ENCODE measurements at places on chromosomes 7 and 10. TPM values are rescaled to one million over a fixed set of nuclear protein-coding genes. Genes with fewer than 3 reads are reported as not detected.

DNA sequence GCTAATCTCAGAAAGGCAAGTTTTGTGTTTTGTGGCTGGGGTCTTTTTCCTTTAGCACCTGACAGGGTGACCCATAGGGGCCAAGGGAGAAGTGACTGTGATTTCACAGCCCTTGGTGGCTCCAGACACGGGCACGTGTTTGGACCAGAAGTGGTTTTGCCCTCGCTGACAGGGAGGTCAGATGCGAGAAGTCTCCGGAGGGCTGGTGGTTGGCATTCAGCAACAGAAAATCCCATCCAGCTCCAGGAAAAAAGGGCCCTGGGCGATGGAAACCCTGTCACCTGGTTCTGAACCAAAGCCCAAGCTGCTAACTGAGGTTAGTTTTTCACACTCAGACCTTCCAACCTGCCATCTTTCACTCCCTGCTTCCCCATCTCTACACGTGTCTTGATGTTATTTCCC, 272.9 kb downstream of the TRIL start:
- DNase-seq, result no peak

DNA sequence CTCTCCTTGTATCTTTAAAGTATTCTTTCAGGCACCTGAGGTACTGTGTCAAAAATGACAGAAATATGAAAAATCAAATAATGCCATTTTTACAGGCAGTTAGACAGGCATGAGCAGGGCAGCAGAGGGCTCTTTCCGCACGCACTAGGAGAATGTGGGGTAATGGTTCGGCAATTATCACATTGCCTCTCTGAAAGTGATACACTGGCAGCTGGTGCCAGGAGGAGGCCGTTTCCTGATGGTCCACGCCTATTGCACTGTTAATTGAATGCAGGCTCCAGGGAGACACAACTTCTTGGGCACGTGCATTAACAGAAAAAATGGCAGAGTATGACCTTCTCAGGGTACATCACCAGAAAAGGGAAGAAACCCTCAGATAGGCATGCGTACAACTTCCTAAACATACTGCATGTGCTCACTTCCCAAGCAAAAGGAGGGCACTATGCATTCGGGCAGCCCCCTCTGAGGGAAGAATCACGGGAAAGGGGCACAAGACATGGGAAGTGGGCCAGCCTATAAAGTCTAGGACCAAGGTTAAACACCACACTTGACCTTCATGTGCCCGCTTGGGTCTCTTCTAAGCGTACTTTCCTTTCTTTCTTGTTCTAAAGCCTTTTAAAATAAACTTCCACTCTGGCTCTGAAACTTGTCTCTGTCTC, 161.7 kb downstream of the TNS3 start:
- DNase-seq, result no peak

GRCh38 chr10:50416181-50416824, 165.0 kb upstream of the ASAH2 start:
- DNase-seq, result no peak

GRCh38 chr7:25752967-25753791, 398.8 kb upstream of the NFE2L3 start:
- DNase-seq, result no peak

DNA sequence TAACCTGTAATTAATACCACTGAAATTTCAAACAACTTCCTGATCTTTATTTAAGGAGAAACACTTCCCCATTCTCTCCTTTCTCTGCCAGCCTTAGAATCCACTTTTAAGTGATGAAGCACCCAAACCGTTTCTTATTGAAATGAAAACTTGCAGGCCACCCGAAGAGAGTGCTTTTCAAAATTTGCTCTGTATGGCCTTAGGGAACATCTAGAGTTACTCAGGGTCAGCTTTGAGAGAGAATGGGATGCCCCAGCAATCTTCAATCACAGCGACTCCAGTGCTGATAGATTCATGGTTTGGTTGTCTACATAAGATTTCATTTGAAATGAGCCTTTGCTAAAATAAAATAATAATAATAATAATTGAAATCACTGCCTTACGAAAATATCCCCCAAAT, 323.1 kb downstream of the PCLO start:
- DNase-seq, result no peak

- no peak for DNase-seq
Measured at GRCh38 chr7:30226614-30227268, 57.7 kb upstream of the ZNRF2 start.

DNA sequence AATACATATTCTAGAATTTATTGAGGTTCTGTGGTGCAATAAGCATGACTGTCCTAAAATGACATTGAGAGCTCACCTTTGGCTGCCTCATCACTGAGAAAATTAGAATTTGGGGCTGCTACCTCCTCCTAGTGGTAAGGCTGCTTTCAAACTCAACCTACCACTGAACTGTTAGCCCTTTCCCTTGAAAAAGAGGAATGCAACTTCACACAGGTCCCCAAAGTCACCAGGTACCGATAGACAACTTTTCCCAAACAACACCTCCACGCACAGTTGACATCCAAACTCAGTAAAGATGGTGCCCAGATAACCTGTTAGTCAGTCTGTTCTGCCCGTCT, 75.9 kb upstream of the SCIN start:
- no peak for DNase-seq

GRCh38 chr7:2037808-2038522, 194.8 kb downstream of the MAD1L1 start:
- DNase-seq, result peak; percentile 37

- peak; percentile 64 for DNase-seq
Measured at GRCh38 chr10:106740-107139, 28.5 kb upstream of the ZMYND11 start.

DNA sequence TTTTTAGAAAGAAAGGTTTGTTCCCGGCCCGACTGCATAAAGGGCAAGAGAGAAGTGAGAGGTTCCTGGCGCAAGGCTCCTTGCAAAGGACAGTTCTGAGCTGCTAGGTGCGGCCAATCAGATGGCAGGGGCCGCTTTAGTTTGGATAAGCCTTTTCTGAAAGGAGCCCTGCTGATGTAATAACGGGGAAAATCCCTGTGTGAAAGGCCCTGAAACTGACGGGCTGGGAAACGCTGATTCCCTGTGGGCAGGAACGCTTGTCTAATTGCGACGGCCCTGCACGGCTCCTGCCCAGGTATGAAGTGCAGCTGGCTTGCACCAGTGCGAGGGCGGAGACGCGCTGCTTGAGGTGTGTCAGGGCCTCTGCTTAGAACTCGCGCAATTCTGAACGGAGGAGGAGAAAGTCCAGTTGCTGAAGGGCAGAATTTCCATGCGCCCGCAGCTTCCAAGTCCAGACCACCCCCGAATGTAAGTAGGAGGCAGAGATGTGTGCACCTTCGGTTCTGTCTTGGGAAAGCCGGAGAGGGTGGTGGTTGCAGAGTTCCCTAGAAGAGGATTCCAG, 30.5 kb downstream of the TACC2 start:
- DNase-seq, result no peak

DNA sequence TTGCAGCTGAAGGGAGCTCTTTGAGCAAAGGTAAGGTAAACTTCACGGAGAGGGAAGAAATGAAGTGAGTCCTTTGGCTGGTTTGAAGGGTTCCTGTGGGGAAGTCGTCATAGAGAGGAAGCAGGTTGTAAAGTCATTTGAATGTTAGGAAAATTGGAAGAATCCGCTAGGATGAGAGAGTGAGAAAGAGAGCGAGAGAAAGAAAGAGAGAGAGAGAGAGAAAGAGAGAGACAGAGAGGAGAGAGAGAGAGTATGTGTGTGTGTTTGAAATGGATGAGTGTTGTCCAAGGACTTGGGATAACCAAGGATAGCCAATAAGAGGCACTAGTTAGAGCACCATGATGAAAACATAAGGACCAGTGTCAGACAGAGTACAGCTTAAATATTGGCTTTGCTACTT, 43.1 kb downstream of the FEZF1 start:
- no peak for DNase-seq

NEBL gene
- total RNA-seq, result 0.07 TPM

ASAH2 gene
- total RNA-seq, result 2.9 TPM

MKLN1 gene
- total RNA-seq, result 38.5 TPM

NUDT5 gene
- total RNA-seq, result 95.9 TPM

SSBP1 gene
- 249 TPM for total RNA-seq

CASP2 gene
- 79.6 TPM for total RNA-seq

BAIAP2L1 gene
- total RNA-seq, result 1.7 TPM
